ENCODE measurements at places on chromosomes 6 and 20. TPM values are rescaled to one million over a fixed set of nuclear protein-coding genes. Genes with fewer than 3 reads are reported as not detected.

DNA sequence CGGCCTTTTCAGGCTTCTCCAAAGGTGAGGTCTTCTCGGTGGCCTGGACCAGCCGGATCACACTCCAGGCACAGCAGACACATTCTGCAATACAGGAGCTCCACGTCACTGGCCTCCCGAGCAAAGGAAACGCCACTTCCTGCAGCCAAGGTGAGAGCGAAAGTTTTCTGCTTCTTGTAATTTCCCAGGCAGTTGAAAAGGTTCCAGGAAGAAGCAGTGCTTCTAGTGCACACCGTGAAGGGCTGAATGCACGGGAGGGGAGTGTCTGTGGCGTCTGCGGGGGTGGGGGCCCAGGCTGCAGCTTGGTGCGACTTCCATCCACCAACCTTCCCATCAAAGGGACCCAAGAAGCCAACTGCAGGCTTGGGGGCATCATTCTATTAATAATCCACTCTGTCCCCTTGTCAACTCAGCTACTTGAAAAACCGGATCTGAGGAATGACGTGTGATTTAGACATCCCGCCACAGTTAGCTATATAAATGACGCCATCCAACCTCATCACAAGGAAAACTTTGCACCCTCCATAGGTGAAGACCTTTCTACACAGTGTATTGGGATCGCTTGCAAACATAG lies 61.1 kb downstream of the NFATC2 start:
- no peak for DNase-seq

GRCh38 chr6:83151114-83151513 lies 42.0 kb downstream of the PGM3 start:
- DNase-seq: no peak

DNA sequence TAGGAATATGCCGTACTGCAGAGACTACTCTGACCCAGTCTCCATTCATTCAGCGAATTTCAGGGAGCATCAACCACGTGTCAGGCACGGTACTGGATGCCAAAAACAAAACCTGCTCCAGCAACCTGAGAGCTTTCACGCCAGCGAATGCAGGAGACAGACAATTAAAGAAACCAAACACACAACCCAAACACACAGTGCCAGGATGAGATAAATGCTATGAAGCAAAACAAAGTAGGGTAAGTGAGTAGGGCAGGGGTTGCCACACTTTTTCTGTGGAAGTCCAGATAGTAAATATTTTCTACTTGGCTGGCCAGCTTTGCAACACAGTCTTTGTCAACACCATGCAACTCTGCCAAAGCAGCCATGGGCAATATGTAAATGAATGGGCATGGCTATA lies 10.0 kb downstream of the MOCS1 start:
- DNase-seq: no peak

GRCh38 chr20:60024801-60025200 lies 66.6 kb downstream of the CDH26 start:
- DNase-seq: no peak

DNA sequence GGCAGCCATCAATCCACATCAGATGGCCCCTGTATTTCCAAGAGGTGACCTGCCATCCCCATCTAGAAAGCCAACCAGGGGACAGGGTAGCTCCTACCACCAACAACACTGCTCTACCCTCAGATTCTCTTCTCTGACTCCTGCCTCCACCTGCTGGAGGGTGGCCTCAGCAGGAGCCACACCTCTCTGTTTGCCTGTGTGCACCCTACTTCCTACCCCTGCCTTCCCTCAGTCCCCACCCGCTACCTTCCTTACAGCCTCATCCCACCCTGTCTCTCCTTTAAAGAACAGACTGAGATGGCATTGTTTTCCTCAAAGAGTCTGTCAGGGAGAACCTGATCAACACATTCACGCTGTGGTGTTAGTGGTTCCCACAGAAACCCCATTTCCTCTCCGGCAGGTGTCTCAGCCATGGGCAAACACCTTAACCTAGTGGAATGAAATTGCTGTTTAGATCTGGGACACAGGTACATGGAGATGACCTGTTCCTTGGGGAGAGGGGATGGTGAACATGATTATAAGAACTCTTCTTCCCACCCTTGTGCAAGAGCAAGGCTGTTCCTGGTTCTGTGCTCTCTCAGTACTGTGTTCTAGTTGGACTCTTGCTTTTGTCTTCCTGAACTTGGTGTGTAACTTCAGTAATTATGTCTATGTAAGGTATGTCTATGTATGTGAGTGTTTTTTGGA lies 1.8 kb downstream of the ENTPD6 start:
- no peak for DNase-seq

DNA sequence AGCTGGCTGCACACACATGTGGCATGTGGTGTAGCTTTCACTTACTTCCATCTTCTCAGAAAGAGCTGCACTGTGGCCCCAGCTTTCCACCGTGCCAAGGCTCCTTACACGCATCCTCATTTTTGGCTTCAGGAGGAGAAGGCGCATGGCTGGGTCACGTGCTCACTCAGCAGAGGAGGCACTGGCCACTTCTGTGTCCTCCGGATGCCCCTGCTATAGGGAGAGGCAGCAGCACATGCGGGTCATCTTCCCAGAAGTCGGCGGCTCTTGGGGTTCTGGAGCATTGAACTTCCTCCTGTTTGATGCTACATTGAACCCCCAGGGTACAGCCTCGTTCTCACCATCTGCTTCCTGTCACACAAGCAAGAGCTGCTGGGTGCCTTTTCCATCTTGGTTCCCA lies 111.3 kb downstream of the FAM120B start:
- DNase-seq: no peak

DNA sequence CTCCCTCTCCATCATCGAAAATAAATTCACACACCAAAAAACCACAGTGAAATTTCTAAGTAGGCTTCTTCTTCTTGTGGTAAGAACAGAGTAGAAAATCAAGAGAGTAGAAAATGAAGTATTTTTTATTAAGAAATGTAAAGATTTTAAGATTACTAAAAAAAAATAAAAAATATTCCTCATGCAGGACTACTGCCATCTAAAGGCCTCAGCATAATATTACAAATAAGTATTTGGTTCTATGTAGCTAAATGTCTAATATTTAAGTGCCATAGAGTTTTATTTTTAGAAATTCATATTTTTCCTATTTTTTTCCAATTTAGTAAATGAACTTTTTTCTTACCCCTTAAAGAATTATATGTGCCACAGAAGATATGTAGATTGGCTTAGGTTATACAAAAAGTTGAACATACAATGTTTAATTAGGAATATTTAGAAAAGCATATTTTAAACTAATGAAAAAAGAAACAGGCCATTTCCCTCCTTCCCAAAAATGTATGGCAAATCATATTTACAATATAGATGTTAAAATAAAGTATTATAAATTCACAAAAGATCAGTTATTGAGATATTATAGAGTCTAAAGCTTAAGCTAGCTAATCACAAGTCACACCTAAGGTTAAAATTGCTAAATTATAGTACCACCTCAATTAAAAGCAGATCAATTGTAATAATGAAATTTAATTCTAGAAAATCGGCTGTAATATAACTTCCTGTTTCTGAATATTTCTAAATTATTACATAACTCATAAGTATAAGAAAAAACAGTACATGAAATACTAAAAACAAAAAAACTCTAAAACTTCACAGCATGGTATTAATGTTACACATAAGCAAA lies 3.5 kb upstream of the NT5DC1 start:
- no peak for DNase-seq

- no peak for DNase-seq
Observed at GRCh38 chr6:136429264-136430065, 120.8 kb downstream of the MAP7 start.

GRCh38 chr6:137829641-137830083 lies 37.4 kb upstream of the TNFAIP3 start:
- no peak for DNase-seq

GRCh38 chr20:63819224-63819921 lies 11.7 kb downstream of the ZBTB46 start:
- DNase-seq: no peak

- DNase-seq: no peak
Observed at GRCh38 chr20:45470937-45471336, 1.4 kb downstream of the WFDC2 start.

DNA sequence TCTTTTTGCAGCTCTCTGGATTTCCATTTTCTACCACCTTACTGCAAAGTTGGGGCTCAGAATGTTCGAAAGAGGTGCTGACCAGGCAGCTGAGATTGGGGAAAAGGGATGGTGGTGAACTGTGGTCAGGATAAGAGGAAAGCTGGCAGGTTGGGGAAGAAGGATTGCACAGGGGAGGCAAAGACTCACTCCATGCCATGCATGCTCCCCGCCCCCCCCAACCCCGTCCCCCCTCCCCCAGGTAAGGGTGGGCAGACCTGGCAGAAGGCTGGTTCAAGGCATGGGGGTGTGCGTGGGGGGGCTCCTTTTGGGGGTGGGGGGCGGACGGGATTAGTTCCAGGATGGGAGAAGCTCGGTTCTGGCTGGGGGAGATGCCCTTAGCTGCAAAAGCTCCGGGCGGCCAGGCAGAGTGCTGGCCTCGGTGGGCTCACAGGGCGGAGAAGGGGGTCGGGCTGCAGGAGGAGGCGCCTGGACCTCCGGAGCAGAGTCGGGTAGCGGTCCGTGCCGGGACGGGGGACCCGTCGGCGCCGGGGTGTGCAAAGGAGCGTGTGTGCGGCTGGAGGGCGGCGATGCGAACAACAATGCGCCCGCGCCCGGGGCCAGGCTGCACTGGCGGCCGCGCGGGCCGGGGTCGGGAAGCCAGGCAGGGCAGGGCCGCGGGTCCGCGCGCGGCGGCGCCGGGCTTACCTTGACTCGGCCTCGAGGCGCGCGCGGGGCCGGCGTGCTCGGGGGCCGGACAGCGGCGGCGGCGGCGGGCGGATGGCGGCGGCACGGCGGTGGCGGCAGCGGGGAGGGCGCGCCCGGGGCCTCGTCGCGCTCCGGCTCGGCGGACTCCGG lies 880 bp downstream of the ADNP start:
- DNase-seq: no peak

- DNase-seq: no peak
Observed at GRCh38 chr6:48757661-48758060, 646.7 kb upstream of the PTCHD4 start.

DNA sequence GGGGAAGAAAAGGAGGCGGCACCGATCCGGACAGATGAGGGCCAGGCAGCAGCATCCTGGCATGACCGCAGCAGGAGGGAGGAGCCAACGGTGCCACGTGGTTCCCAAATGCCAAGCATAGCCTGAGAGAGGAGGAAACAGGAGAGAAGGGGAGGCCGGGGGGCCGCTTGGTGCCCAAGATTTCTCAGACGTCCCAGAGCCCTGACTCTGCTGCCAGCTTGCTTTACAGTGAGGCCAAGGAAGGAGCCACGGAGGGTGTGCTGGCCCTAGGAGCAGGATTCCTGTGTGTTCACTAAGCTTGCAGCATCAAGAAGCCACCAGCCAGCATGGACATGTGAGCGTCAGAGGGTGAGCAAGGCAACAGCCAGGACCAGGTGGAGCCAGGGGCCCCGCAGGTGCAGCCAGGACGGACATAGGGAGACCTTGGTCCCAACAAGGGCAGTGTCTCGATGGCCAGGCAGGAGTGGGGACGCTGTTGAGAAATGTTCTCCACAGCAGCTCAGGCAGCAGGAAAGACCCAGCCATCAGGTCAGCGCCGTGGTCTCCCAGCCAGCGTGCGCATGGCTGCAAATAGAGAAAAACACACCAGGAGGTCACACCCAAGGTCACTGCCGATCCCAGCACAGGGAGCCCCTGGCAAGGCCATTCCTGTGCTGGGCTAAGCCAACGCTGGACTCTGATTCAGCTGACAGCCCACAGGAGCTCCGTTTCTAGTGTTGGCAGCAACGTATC lies 143.7 kb downstream of the DLL1 start:
- DNase-seq: no peak

DNA sequence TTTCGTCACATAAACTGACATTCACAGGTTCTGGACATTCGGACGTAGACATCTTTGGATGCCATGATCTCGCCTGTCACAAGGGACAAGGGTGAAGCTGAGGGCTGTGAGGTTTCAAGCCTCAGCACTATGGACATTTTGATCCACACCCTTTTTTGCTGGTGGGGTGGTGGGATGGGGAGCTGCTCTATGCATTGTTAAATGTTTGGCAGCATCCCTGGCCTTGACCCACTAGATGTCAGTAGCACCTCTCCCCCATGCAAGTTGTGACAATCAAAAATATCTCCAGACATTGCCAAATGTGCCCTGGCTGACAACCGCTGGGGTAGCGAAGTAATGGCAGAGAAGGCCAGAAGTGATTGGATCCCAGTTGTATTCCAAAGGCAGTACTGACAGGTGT lies 229.4 kb downstream of the TSHZ2 start:
- no peak for DNase-seq

GRCh38 chr6:44388135-44388487 lies 605 bp downstream of the CDC5L start:
- DNase-seq: no peak

GRCh38 chr20:3378138-3378537 lies 29.3 kb downstream of the DNAAF9 start:
- no peak for DNase-seq

DNA sequence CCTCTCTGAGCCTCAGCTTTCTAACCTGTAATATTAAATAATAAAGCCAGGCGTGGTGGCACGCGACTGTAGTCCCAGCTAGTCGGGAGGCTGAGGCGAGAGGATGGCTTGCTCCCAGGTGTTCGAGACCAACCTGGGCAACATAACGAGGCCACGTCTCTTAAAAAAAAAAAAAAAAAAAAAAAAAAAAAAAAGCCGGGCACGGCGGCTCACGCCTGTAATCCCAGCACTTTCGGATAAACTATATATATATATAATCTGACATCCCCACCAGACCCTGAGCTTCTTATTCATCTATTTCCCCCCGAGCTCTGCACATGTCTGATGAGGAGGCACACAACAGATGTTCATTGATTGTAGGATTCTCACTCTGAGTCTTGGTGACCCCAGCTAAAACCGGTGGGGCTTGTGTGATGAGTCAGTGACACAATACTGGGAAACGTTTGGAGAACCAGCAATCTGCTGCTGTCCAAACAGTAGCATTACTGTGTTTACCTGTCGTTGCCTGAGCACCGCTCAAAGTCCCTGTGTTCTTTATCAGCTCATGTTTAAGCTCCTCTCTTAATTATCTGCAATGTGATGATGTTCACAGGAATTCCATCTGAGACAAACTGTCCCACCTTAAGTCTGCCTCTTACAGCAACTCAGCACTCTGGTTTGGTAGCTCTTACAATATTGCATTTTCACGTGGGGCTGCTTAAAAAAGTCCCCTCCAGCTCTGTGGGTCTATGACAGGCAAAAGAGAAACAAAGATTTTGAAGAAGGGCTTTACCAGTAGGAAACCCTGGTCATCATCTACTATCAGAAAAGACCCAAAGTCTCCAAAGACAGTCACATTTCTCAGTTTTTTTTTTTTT lies 1.0 kb upstream of the SPATA2 start:
- DNase-seq: no peak

- no peak for DNase-seq
Observed at GRCh38 chr20:55353206-55353605, 652.1 kb downstream of the CBLN4 start.

- DNase-seq: no peak
Observed at GRCh38 chr6:42405021-42405420, 46.7 kb downstream of the TRERF1 start.

GRCh38 chr6:32111424-32112066 lies 2.4 kb upstream of the TNXB start:
- no peak for DNase-seq

The PBOV1 gene
- not detected for total RNA-seq

The BHLHE23 gene
- 0.26 TPM for total RNA-seq

The OSBPL2 gene
- total RNA-seq: 40.1 TPM

The CCDC170 gene
- total RNA-seq: 4.7 TPM

Measured in urinary bladder (tissue), 4 donors.